ENCODE measurements at places on chromosomes 6 and 20.

DNA sequence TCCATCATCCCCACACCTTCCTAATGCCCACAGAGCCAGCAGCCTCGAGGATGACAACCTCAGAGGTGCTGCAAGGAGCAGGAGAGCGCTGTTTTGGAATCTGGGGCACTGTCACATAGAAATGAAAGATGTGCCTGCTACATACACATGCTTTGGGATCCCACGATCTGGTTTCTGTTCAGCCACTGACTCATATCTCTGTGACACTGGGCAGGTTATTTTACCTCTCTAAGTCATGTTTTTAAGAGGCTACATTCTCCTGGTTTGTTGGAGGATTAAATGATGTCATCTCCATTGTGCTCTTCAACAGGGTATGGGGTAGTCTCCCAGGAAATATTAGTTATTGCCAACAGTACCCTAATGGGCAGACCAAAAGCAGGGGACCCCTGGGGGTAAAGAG lies 32.6 kb upstream of the TAB2 start:
- H3K27me3 ChIP-seq, result no peaks in the 10 kb centered on the region
- H3K27ac ChIP-seq, result no peak overlapping the region
- no peak for DNase-seq
- no peak overlapping the region for H3K4me3 ChIP-seq

GRCh38 chr20:2955257-2955970 lies 82.1 kb downstream of the PTPRA start:
- H3K27me3 ChIP-seq, result no peaks in the 10 kb centered on the region
- no peak overlapping the region for H3K4me3 ChIP-seq
- H3K4me1 ChIP-seq, result peaks cover 28% of the 10 kb centered on the region
- H3K36me3 ChIP-seq, result peaks cover 41% of the 10 kb centered on the region
- H3K27ac ChIP-seq, result no peak overlapping the region

- H3K4me3 ChIP-seq, result no peak overlapping the region
- H3K27me3 ChIP-seq, result peaks cover 16% of the 10 kb centered on the region
- H3K36me3 ChIP-seq, result no peaks in the 10 kb centered on the region
These were observed 4.6 kb downstream of the EMILIN3 start for GRCh38 chr20:41361757-41362747.

- no peak overlapping the region for H3K4me3 ChIP-seq
- DNase-seq, result no peak
- no peaks in the 10 kb centered on the region for H3K27me3 ChIP-seq
- H3K27ac ChIP-seq, result no peak overlapping the region
- no peaks in the 10 kb centered on the region for H3K4me1 ChIP-seq
These were observed 102.5 kb downstream of the TAF4 start for GRCh38 chr20:61963149-61963548.

DNA sequence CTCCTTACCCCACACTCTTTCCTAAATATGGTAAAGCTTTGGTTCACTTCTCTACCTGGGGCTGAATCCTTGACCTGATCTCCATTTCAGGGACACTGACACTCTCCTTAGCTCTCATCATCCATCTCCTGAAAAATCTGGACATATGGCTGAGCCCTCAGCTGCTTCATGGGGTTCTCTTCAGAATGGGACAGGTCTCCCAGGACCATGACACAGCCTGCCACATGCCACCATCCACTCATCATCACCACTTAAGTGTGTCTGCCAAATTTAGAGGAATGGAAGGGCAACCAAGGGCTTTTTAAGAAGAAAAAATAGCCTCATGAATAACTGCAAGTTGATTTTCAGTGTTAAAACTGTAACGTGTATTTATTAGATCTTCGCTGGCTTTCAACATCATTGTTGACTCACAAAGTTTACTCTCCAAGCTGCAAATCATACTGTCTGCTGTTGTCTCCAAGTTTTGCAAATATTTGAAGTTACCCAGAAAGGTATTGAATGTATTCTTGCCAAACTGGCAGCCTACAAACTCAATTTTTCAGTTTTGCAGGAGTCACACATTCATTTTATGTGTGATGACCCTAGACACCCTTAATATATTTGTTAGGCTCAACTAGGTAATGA lies 41.1 kb downstream of the HS3ST5 start:
- no peaks in the 10 kb centered on the region for H3K27me3 ChIP-seq
- no peaks in the 10 kb centered on the region for H3K4me1 ChIP-seq
- no peak overlapping the region for H3K4me3 ChIP-seq
- H3K27ac ChIP-seq, result no peak overlapping the region
- DNase-seq, result no peak

DNA sequence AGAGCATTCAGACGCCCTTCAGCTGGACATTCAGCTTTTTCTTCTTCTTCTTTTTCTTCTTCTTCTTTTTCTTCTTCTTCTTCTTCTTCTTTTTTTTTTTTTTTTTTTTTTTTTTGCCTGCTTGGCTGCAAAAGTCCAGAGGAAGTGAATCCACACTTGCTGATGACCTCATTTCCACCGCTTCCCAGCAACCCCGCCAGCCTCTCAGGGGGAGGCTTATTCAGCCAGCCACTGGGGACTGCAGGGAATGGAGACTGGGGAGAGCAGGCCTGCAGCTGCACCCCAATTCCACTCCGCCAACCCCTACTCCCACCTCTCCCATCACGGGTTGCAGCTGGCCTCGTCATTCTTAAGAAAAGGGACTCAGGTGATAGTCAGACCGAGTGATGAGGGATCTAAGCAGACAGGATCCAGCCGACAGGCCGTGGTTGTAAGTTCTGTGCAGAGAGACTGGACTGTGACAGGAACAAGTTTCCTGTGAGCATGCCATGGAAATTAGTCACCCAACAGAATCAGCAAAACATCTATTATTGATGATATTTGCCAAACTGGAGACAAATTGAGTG lies 59.0 kb upstream of the QKI start:
- H3K4me1 ChIP-seq, result peaks cover 34% of the 10 kb centered on the region
- no peaks in the 10 kb centered on the region for H3K36me3 ChIP-seq
- DNase-seq, result no peak
- peak overlapping the region; percentile 79 for H3K27ac ChIP-seq

Data from neural crest cell (in vitro differentiated cells).